Renal pelvis (tissue), 12 donors: ENCODE measurements at places on chromosomes 3 and 15. TPM values are rescaled to one million over a fixed set of nuclear protein-coding genes. Genes with fewer than 3 reads are reported as not detected.

The DNAH12 gene
- polyA plus RNA-seq, result 0.94 TPM

The ACTC1 gene
- polyA plus RNA-seq, result 28.7 TPM

The GOLGA8S gene
- polyA plus RNA-seq, result 1.6 TPM

The CA12 gene
- 92.1 TPM for polyA plus RNA-seq

The SLC9A9 gene
- polyA plus RNA-seq, result 5.3 TPM

- no peak for DNase-seq
Measured at GRCh38 chr3:53890726-53891475, 758 bp downstream of the SELENOK start.

- no peak for DNase-seq
Measured at GRCh38 chr3:58898513-58898912, 151.3 kb downstream of the CFAP20DC start.

GRCh38 chr15:94075349-94075748 is 156.0 kb upstream of the MCTP2 start:
- no peak for DNase-seq

- no peak for DNase-seq
Measured at GRCh38 chr3:78867409-78868372, 900.1 kb downstream of the ROBO1 start.

DNA sequence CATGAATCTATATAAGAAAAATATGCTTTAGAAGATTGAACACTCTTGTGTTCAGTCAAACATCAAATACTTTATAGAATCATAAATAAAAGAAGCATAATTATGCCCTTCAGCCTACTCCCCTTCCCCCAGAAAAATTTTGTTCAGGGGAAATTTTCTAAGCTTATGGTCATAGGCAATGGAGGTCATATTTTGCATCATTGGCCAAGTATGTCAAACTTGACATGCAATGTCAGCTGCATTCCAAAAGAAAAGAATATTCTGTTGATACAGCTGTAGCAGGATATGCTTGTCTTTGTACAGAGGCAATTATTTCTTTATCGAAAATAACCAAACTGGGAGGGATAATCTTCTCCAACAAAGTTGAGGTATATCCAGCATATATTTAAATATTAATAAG is 328.2 kb downstream of the ZIC1 start:
- no peak for DNase-seq

DNA sequence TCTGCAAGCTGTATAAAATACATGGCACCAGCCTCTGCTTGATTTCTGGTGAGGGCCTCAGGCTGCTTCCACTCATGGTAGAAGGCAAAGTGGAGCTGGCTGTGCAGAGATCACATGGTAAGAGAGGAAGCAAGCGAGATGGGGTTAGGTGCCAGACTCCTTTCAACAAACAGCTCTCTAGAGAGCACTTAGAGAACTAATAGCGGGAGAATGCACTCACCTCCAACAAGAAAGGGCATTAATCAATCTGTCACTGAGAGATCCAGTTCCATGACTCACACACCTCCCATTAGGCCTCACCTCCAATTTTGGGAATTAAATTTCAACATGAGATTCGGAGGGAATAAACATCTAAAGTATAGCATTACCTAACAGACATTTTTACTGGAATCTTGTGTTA is 644.1 kb upstream of the ARRDC4 start:
- DNase-seq, result peak; percentile 10

DNA sequence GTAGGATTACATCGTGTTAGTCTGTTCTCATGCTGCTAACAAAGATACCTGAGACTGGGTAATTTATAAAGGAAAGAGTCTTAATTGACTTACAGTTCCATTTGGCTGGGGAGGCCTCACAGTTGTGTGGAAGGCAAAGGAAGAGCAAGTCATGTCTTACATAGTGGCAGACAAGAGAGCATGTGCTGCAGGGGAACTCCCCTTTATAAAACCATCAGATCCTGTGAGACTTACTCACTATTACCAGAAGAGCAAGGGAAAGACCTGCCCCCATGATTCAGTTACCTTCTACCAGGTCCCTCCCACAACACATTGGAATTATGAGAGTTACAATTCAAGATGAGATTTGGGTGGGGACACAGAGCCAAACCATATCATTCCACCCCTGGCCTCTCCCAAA is 3.4 kb downstream of the SLC25A26 start:
- DNase-seq, result no peak

GRCh38 chr3:192933779-192934460 is 16.3 kb upstream of the MB21D2 start:
- no peak for DNase-seq

DNA sequence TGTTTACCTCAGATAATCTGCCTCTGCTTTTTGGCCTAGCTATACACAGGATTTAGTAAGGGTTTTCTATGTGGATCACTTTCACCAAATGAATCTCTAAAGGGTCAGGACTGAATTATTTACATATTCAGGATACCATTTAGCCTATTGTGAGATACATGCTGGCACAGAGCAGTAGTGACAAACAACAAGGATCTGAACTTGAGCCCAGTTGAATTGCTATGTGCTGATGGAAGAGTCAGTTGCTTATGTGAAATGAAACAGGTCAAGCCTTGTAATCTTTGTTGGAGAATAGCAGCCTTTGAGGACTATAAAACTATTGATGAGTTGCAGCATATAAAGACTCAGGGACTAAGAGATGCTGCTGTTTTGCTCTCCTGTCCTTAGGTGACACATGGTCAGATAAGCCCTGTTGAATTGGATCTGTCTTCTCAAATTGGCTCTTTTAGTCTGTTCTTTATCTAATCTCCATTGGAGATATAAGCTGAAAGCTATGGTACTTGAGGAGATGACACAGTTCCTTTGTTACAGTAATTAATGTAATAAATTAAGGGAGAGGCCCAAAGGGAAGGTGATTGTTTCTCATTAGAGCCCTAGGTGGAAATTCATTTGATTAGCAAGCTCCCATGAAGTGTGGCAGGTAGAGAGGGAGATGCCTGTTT is 30.4 kb downstream of the ZNF609 start:
- DNase-seq, result no peak

GRCh38 chr3:135325726-135326235 is 530.7 kb downstream of the EPHB1 start:
- no peak for DNase-seq
